ENCODE measurements at places on chromosomes 5 and 9.

- DNase-seq: no peak
Measured at GRCh38 chr9:17648516-17648915, 69.7 kb downstream of the SH3GL2 start.

- no peak for DNase-seq
Measured at GRCh38 chr9:94675008-94675881, 35.9 kb upstream of the FBP1 start.

DNA sequence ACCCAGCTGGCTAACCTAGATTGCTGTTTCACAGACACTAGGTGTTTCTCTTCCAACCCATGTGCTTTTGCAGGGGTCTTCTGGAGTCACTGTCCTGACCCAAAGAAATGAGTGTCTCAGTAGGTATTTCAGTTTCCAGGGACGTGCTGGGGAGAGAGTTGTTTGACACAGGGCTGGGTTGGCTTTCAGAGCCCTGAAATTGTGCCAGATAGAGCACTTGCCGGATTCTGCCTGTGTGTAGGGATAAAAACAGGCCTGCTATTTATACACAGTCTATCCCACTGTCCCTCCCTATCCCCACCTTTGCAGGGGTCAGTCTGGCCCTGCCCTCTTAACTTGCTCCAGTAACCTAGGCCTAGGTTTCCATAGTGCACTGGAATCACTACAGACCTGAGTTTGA is 957 bp upstream of the HBEGF start:
- no peak for DNase-seq

- no peak for DNase-seq
Measured at GRCh38 chr9:83656952-83657351, 34.0 kb downstream of the IDNK start.

GRCh38 chr9:137171149-137171900 is 531 bp downstream of the TMEM210 start:
- no peak for DNase-seq

DNA sequence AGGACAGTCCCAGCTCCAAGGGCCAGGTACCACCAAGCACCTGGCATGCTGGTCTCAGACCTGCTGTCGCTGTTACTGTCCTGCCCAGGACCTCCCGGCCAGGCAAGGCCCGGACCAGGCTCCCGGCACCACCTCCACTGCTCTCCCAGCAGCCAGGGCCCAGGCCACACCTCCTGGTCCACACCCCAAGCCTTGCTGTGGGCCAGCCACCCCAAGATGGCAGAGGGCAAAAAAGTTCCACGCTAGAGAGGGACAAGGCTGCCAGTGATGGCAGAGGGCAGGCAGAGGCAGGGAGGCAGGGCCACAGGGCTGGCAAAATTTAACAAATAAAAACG is 1.1 kb downstream of the DNLZ start:
- DNase-seq: no peak

GRCh38 chr9:96161819-96162218 is 140.2 kb downstream of the HSD17B3 start:
- no peak for DNase-seq

- DNase-seq: no peak
Measured at GRCh38 chr5:115070737-115071136, 99.0 kb downstream of the TRIM36 start.

DNA sequence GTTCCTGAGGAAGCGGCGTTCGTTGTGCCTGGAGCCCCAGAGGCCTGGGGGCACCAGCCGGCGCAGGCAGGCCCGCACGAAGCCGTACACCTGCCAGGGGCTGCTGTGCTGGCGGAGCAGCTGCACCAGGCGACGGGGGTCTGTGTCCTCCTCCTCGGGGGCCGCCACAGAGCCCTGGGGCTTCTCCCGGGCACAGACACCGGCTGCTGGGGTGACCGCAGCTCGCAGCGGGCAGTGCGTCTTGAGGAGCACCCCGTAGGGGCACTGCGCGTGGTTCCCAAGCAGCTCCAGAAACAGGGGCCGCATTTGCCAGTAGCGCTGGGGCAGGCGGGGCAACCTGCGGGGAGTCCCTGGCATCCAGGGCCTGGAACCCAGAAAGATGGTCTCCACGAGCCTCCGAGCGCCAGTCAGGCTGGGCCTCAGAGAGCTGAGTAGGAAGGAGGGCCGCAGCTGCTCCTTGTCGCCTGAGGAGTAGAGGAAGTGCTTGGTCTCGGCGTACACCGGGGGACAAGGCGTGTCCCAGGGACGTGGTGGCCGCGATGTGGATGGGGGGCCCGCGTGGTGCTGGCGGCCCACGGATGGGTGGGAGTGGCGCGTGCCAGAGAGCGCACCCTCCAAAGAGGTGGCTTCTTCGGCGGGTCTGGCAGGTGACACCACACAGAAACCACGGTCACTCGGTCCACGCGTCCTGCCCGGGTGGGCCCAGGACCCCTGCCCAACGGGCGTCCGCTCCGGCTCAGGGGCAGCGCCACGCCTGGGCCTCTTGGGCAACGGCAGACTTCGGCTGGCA is 1.3 kb downstream of the TERT start:
- no peak for DNase-seq

DNA sequence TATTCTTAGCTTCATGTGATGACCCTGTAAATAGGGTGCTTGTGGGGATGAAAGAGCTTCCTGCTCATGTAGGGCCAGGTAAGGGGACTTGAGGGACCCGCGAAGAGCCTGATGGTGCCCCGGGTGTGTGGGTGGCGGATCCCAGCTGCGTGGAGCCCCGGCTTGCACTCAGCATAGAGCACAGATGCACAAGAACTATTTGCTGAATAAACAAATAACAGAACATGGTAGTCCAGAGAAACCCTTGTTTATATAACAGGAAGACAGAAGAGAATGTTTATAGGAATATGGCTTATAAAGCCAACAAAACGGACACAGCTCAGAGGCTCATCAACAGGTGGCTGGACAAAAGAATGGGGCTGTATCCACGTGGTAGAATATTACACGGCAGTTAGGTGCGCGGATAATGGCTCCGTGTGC is 106.9 kb upstream of the COL5A1 start:
- DNase-seq: no peak

Measured in stimulated activated CD4-positive, alpha-beta T cell treated with anti-CD3 and anti-CD28 coated beads, Interleukin-1b, Interleukin-23, amount 100 ng/mL, for 1 hour (primary cell).